ENCODE measurements at places on chromosomes 11 and 22.

DNA sequence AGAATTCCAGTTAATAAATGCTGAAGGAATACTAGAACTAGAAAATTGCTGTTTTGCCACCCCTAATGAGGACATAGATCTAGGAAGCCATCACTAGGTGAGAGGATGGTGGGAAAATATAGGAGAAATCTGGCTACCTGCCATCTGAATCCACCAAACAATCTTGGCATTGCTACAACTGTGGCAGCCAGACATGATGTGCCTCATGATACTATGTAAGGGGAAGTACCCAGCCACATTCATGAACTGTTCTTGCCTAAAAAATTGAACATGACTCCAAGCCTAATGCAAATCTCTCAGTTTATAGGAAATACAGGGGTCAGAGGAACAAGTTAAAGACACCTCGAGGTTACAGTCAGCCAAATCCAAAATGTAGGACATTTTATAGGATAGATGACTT lies 72.8 kb downstream of the SFI1 start:
- DNase-seq: no peak

DNA sequence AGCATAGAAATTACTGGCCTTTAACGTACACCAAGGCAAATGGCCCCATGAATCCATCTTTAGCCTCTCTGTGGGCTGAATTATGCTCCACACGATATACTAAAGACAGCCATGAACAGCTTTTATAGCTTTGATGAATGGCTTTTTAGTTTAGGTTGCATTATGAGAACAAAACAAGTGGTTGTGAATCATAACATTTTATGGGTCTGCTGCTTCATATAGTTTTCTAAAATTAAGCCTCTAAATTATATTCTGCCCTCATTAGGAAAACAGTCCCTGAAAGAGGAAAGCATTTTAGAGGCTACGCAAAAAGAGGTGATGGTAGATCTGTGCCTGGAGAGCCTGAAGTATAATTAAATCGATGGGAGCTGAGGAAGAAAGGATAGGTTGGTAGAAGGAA lies 221.3 kb downstream of the CADM1 start:
- DNase-seq: no peak

DNA sequence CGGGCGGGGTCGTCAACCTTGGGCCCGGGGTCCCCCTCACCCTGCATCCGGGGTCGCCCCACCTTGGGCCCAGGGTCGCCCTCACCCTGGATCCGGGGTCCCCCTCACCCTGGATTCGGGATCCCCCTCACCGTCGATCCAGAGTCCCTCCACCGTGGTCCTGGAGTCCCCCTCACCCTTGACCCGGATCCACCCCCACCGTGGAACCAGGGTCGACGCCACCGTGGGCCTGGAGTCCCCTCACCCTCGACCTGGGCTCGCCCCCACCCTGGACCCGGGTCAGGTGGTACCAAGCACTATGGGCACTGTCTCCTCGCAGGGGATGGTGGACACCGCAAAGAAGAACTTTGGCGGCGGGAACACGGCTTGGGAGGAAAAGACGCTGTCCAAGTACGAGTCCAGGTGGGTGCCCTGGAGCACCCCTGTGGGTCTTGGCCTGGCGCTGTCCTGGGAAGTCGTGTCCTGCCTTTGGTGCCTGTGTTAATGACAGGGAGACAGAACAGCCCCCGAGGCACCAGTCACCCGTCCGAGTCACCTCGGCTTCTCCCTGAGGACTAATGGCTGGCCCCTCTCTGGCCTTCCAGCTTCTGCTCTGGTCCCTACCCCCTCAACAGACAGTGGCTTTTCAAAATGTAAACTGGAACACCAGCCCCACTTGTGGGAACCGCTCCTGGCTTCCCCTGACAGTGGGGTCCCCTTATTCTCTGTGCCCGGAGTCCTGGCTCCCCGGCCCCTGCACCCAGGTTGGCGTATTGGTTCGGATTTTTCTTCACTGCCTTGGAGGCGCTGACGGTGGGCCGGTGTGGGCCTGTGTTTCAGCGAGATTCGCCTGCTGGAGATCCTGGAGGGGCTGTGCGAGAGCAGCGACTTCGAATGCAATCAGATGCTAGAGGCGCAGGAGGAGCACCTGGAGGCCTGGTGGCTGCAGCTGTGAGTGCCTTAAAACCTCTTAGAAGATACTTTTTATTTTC lies 762 bp downstream of the CRELD2 start:
- DNase-seq: no peak

GRCh38 chr11:33063326-33063881 lies 24.0 kb downstream of the TCP11L1 start:
- DNase-seq: no peak

DNA sequence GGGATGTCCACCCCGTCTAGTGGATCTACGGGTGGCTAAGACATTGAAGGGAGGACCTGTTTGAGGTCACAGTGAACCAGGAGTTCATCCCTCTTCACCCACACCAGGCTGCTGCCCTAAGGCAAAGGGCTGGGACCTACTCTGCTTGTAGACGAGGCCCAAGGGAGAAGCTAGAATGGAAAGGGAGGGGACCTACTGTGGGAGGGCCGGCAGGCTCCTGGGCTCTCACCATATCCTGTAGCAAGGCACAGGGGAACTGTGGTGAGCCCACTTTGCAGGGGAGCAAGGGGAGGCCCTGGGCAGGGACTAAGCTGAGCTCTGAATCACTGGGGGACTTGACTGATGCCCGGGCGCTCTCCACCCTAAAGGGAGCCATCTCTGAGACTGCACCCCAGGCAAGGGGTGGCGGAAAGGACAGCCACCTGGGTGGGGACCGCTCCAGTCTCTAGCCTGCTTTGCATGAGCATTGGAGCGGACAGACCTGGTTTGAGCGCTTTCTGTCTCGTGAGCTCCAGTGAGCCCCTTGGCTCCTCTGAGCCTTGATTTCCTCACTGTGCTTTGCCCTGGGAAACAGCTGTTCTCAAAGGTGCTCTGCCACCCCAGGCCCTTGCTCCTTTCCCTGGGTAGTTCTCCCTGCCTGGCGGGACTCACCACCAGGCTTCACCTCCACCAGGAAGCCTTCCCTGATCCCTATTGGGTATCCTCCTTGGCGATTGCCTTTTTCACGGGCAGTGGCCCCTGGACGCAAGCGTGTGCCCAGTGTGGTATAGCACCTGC lies 24.2 kb downstream of the PARVG start:
- DNase-seq: no peak

- no peak for DNase-seq
Observed at GRCh38 chr22:47151490-47151889, 389.0 kb downstream of the TBC1D22A start.

- no peak for DNase-seq
Observed at GRCh38 chr11:107252429-107253161, 205.0 kb downstream of the CWF19L2 start.

DNA sequence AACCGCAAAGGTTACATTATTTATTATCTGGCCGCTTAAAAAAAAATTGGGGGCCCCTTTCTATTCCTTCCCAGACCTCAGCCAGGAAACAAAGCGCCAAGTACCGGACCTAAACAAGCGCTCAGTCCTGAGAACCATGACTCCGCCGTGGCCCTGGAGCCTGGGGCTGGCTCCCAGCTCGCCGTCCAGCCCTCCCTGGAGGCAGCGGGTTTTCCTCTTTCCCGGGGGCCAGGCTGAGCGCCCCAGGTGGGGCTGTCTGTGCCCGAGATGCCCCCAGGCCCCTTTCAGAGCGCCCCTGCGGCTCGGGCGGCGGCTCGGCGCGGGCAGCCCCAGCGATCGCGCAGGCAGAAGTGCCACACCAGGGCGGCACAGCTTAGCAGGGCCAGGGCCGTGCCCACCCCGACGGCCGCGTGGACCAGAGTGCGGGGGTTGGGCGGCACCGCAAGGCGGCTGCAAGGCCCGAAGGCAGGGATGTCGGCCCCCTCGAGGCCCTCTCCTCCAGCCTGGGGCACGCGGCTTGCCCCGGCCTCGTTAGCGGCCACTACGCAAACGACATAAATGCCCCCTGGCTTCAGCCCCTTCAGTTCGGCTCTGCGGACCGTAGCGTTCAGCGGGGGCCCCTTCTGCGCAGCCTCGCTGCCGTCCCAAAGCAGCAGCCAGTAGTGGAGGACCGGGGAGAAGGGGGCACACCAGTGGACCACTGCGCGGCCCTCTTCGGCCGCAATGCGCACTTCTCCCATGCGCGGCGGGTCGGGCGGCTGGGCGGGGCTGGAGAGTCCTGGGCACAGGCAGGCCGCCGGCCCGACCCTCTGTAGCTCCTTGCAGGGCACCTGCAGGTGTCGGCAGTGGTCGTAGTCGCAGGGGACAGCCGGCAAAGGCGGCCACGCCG lies 1.6 kb downstream of the LRRN4CL start:
- DNase-seq: no peak

- DNase-seq: peak; percentile 74
Observed at GRCh38 chr22:44735518-44736428, 16.6 kb upstream of the ARHGAP8 start.

DNA sequence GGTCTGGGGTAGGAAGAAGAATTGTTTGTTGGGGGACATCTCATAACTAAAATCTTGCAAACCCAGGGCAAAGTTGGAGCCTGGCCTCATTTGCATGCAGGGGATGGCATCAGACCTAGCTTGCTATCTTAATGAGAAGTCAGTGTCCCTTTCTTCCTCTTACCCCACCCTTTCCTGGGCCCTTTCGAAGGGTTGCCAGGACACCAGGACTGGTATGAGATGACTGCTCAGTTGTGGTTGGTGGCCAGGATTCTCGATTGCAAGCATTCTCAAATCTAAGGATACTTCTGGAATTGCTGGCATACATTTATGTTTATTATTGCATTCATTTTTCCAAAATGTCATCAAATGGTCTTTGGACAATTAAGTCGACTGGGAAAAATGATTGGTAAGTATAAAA lies 131.0 kb downstream of the SLC1A2 start:
- no peak for DNase-seq

- no peak for DNase-seq
Observed at GRCh38 chr11:15726893-15727519, 612.3 kb downstream of the INSC start.

- DNase-seq: no peak
Observed at GRCh38 chr11:107387666-107388065, 70.0 kb downstream of the CWF19L2 start.

- peak; percentile 2 for DNase-seq
Observed at GRCh38 chr22:25202290-25202921, 2.7 kb downstream of the CRYBB3 start.

- DNase-seq: no peak
Observed at GRCh38 chr11:6755303-6755952, 16.3 kb downstream of the OR2AG2 start.
